ENCODE measurements at places on chromosomes 5 and 9. TPM values are rescaled to one million over a fixed set of nuclear protein-coding genes. Genes with fewer than 3 reads are reported as not detected.

SUSD3 gene
- total RNA-seq = not detected

CCL21 gene
- total RNA-seq = not detected

POU5F2 gene
- total RNA-seq = 1.7 TPM

SPAG8 gene
- total RNA-seq = 0.66 TPM

PCSK5 gene
- 1.8 TPM for total RNA-seq

CHSY3 gene
- total RNA-seq = 15.6 TPM

CENPP gene
- total RNA-seq = 7.7 TPM

MTRR gene
- 43.8 TPM for total RNA-seq

TLE4 gene
- total RNA-seq = 24.9 TPM

PCDHGA7 gene
- total RNA-seq = 4.3 TPM

SPACA9 gene
- total RNA-seq = 2.0 TPM

ECSCR gene
- total RNA-seq = not detected

FGF18 gene
- under 0.01 TPM for total RNA-seq

PCDHA12 gene
- under 0.01 TPM for total RNA-seq

OLFML2A gene
- 11.5 TPM for total RNA-seq

CTXN3 gene
- not detected for total RNA-seq

RNF183 gene
- total RNA-seq = not detected

EXOC3 gene
- total RNA-seq = 45.4 TPM

HRH2 gene
- 0.14 TPM for total RNA-seq

SHROOM1 gene
- 2.0 TPM for total RNA-seq

FAM151B gene
- 9.2 TPM for total RNA-seq

Data from placental pericyte (primary cell).